ENCODE measurements at places on chromosomes 4 and X.

- no peak for DNase-seq
These were observed 292.3 kb upstream of the FSTL5 start for GRCh38 chr4:162456106-162456505.

GRCh38 chrX:94288325-94288724 lies 614.3 kb downstream of the FAM133A start:
- no peak for DNase-seq

DNA sequence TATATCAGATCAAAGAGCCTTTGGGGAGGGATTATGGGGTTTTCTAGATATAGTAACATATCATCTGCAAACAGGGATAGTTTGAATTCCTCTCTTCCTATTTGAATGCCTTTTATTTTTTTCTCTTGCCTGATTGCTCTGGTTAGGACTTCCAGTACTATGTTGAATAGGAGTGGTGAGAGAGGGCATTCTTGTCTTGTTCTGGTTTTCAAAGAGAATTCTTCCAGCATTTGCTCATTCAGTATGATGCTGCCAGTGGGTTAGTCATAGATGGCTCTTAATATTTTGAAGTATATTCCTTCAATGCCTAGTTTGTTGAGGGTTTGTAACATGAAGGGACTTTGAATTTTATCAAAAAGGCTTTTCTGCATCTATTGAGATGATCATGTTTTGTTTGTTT lies 25.6 kb upstream of the ABCB7 start:
- DNase-seq = no peak

DNA sequence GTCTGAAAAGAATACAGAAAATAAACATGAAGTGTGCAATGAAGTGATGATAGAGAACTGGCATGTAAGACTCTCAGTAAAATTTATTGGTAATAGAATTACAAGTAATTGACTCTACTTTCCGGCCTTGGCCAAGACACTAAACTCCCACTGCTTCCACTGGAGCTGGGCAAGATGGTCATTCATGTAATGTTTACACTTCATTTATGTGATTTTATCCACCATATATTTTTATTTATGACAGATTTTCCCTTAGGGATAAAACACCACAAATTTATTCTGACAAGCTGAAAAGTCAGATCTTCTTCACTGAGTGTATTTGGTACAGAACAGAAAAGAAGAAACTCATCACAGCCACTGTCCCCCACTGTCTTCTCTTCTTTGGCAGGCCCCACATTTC lies 191.9 kb downstream of the SLC39A8 start:
- DNase-seq = no peak

GRCh38 chr4:105306158-105306781 lies 159.6 kb downstream of the TET2 start:
- peak; percentile 91 for DNase-seq

- DNase-seq = no peak
These were observed 16.7 kb upstream of the PPA2 start for GRCh38 chr4:105490523-105490922.

- no peak for DNase-seq
These were observed 5.0 kb downstream of the LNX1 start for GRCh38 chr4:53586121-53586816.

DNA sequence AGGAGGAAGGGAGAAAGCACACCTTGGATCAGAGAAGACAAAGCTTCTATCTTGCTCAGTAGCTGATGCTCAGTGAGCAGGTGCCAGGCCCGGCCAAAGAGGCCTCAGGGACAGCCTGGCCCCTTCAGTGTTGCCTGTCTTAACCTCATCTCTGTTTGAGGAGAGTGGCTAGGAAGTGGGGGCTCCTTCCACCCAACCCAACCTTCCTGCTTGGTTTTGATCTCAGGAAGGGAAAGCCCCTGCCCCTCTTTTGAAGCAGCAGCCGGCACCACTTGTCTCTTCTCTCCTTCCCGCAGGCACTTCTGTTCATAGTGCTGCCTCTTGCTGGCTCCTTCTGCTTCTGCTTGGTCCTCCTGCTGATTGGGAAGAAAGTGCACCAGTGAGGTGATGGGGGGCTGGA lies 2.4 kb upstream of the AFF2 start:
- no peak for DNase-seq

- DNase-seq = no peak
These were observed at the start of gene RGN for GRCh38 chrX:47078129-47079043. TSS of gene RGN (plus strand) at chrX:47078443. CDS start at chrX:47081145, 2,702 bp downstream.

DNA sequence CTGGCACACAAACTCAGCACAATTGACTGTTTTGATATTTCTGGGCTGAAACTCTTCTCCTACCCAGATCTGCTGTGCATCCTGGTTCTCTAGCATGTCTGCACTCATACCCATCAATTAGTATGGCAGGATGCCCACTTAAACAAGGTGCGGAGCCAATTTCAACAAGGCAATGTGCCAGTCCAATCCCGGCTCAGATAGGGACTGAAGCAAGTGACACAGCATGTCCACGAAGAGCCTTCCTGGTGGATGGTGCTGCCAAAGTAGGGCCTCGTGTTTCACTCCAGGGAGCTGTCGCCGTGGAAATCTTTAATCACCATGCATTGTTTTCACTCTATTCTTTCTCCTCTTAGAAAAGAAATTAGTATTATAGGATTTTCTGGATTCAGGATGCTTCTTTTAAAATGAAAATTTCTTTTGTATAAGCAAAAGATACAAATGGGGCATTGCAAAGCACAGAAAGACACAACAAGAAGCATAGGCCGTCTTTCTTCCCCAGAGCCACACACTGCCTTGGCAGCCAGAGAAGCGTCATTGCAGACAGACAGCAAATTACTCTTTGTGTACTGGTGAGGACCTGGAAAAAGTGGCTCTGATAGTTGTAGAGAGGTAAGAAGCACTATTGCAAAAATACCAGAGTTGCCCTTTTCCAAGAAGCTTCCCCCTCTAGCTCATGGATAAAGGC lies 40.6 kb upstream of the LSM6 start:
- no peak for DNase-seq

DNA sequence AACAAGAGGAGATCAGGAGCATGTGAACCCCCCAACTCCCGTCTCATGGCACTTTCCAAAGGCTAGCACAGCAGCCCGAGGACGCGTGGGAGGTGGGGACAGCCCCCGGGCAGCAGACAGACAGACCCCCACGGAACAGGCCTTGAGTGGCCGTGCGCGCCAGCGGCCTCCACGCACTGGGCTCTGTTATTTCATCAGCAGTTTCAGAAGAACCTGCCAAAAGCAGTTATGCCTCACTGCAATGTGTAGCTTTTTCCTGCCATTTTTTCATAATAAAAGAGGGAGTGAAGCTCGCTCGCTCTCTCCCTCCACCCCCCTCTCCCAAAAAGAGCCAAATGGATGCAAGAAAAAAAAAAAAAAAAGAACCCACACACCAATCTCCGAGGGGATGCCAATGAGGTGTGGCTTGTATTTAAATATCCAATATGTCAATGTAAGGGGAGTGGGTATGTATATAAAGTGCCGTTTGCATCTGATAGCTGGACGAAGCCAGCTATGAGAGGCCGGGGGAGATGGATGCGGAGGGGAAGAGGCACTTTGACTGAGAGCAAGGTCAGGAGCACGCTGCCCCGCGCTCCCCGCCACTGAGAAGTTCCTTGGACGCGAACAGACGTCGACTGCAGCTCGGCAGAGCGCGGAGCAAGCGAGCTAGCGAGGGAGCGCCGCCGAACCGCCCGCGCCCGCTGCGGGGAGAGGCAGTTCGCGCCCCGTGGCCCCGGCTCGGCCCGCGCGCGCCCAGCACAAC lies at the start of gene FGF16:
FGF16 (plus strand) TSS at position 482 of the 745 bp plus-strand sequence. CDS start 286 bp downstream, outside the sequence.
- no peak for DNase-seq

DNA sequence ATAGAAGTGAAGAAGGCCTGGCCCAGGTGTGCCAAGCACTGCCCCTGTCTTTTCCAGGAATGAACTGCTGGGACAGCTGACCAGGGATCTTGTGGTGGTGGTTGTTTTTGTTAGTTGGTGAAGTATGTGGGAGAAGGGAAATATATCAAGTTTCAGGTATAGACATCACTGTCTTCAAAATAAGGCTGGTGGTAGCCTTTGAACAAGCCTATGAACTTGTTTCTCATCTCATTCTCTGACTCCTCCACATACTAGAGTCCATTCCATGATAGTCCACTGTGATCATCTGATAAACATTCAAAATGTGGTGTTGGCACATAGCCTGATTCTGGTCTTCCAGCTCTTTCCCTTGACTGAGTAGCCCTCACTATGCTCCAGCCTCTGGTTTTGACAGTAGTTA lies 303.7 kb downstream of the CAMK2D start:
- DNase-seq = no peak

GRCh38 chrX:94932278-94932965 lies 1258.4 kb downstream of the FAM133A start:
- DNase-seq = no peak

DNA sequence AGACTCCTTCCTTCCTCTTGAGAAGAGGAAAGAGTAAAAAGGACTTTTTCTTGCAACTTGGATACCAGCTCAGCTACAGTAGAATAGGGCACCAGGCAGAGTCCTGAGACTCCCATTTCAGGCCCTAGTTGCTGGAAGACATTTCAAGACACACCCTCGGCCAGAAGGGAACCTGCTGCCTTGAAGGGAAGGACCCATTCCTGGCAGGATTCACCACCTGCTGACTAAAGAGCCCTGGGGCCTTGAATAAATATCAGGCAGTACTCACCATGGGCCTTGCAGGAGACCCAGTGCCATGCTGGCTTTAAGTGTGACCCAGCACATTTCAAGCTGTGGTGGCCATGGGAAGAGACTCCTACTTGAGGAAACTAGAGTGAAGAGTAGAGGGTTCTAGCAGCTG lies 317.6 kb downstream of the DKK2 start:
- no peak for DNase-seq
